ENCODE measurements at places on chromosomes 16 and 17. TPM values are rescaled to one million over a fixed set of nuclear protein-coding genes. Genes with fewer than 3 reads are reported as not detected.

GRCh38 chr17:73363442-73364154, 51.8 kb upstream of the CDC42EP4 start:
- DNase-seq = no peak
- no peaks in the 10 kb centered on the region for H3K4me1 ChIP-seq
- no peak overlapping the region for H3K4me3 ChIP-seq
- no peaks in the 10 kb centered on the region for H3K36me3 ChIP-seq
- no peak overlapping the region for H3K27ac ChIP-seq

DNA sequence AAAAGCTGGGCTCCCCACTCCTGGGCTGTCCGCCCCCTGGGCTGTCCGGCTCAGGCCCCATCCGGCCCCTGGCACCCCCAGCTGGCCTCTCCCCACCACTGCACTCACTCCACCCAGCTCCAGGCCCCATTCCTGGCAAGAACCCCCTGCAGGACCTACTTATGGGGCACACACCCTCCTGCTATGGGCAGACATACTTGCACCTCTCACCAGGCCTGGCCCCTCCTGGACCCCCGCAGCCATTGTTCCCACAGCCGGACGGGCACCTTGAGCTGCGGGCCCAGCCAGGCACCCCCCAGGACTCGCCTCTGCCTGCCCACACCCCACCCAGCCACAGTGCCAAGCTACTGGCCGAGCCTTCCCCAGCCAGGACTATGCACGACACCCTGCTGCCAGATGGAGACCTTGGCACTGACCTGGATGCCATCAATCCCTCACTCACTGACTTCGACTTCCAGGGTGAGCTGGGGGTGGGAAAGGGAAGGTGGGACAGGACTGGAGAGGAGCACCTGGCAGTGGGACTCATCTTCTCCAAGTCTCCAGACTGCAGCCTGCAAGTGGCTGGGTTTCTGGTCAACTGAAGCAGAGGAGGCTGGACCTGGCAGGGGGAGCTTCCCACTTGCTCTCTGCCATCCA, 17.6 kb downstream of the UNC119 start:
- H3K4me3 ChIP-seq = no peak overlapping the region
- no peak for DNase-seq
- no peak overlapping the region for H3K27ac ChIP-seq
- H3K27me3 ChIP-seq = peaks cover 3% of the 10 kb centered on the region
- no peaks in the 10 kb centered on the region for H3K4me1 ChIP-seq

GRCh38 chr16:1193825-1194581, 31.1 kb downstream of the TPSG1 start:
- no peak overlapping the region for H3K27ac ChIP-seq
- no peaks in the 10 kb centered on the region for H3K4me1 ChIP-seq
- no peaks in the 10 kb centered on the region for H3K36me3 ChIP-seq
- DNase-seq = no peak

DNA sequence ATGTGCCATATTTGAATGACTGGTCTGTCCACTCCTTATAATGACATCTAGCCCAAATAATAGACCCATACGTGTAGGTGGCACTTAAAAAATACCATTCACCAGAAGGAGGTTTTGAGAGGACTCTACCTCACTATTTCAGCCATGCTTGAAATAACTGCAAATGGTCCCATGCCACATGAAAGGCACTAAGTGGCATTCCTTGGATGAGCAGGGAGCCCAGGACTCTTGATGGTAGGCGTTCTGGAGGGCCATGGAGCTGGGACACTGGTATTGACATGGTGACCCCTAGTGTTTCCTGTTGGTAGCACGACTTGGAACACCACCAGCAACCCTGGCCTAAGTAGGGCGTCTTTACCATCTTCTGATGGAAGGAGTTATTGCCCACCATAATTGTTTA, 148.7 kb upstream of the ZFHX3 start:
- no peak overlapping the region for H3K4me3 ChIP-seq
- DNase-seq = peak; percentile 76
- no peaks in the 10 kb centered on the region for H3K36me3 ChIP-seq
- peaks cover 3% of the 10 kb centered on the region for H3K27me3 ChIP-seq
- no peak overlapping the region for H3K27ac ChIP-seq
- H3K4me1 ChIP-seq = no peaks in the 10 kb centered on the region

GRCh38 chr17:82440991-82441627, 9.4 kb downstream of the CYBC1 start:
- no peak for DNase-seq
- H3K36me3 ChIP-seq = peaks cover 22% of the 10 kb centered on the region
- H3K27ac ChIP-seq = no peak overlapping the region
- no peaks in the 10 kb centered on the region for H3K27me3 ChIP-seq
- no peaks in the 10 kb centered on the region for H3K4me1 ChIP-seq
- no peak overlapping the region for H3K4me3 ChIP-seq

DNA sequence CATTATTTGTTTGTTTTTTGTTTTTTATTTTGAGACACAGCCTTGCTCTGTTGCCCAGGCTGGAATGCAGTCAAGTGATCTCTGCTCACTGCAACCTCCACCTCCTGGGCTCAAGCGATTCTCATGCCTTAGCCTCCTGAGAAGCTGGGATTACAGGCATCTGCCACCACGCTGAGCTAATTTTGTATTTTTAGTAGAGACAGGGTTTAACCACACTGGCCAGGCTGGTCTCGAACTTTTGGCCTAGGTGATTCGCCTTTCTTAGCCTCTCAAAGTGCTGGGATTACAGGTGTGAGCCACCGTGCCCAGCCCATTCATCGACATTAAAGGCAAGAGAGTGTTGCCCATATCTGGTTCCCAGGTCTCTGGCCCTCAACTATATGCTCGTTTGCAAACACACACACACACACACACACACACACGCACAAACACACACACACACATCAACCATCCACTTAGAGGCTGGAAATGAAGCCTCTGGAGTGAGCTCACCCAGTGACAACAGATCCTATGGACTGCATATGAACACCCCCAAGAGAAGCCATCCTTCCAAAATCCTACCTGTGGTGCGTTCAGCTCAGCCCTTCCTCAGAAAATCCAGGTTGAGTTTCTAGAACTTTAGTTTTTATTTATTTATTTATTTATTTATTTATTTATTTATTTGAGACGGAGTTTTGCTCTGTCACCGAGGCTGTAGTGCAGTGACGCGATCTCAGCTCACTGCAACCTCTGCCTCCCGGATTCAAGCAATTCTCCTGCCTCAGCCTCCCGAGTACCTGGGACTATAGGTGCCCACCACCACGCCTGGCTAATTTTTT, 12.3 kb upstream of the SEPHS2 start:
- H3K4me1 ChIP-seq = peaks cover 71% of the 10 kb centered on the region
- H3K4me3 ChIP-seq = peak overlapping the region; percentile 75
- peaks cover 2% of the 10 kb centered on the region for H3K36me3 ChIP-seq
- no peaks in the 10 kb centered on the region for H3K27me3 ChIP-seq
- H3K27ac ChIP-seq = peak overlapping the region; percentile 95

DNA sequence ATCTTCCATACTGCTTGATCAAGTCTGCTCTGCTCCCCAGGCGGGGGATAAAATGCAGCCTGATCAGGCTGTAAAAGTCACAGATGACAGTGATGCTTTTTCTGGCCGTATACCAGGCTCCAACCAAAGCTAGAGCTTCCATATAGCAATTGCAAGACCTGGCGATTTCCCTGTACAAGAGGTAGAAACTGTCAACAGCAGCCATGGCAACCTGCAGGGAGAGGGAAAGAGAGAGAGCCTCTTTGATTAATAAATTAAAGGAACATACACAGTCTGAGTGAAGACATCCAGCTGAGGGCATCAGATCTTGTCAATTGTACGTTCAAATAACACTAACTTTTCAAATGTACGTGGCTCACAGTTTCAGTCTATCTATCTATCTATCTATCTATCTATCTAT, 13.9 kb downstream of the HSDL1 start:
- H3K4me3 ChIP-seq = no peak overlapping the region
- peaks cover 12% of the 10 kb centered on the region for H3K36me3 ChIP-seq
- no peak for DNase-seq
- H3K27me3 ChIP-seq = no peaks in the 10 kb centered on the region

- H3K36me3 ChIP-seq = peaks cover 3% of the 10 kb centered on the region
- H3K27me3 ChIP-seq = no peaks in the 10 kb centered on the region
- H3K27ac ChIP-seq = peak within 1 kb of the TSS; percentile 87
- peaks cover 44% of the 10 kb centered on the region for H3K4me1 ChIP-seq
- peak within 1 kb of the TSS; percentile 74 for H3K4me3 ChIP-seq
- DNase-seq = peak; percentile 63
Measured at GRCh38 chr16:30896261-30896888, at the start of gene CTF1. Gene CTF1, plus strand, starts transcription at chr16:30896614. Its CDS starts 30 bp downstream, at chr16:30896644.

GRCh38 chr17:21354796-21355385, 21.3 kb upstream of the KCNJ12 start:
- no peak overlapping the region for H3K4me3 ChIP-seq
- H3K4me1 ChIP-seq = no peaks in the 10 kb centered on the region
- no peak overlapping the region for H3K27ac ChIP-seq

- DNase-seq = peak; percentile 89
- H3K36me3 ChIP-seq = peaks cover 43% of the 10 kb centered on the region
- H3K4me1 ChIP-seq = peaks cover 65% of the 10 kb centered on the region
- no peaks in the 10 kb centered on the region for H3K27me3 ChIP-seq
- H3K27ac ChIP-seq = peak overlapping the region; percentile 89
Measured at GRCh38 chr17:80649672-80650330, 105.2 kb downstream of the RPTOR start.

GRCh38 chr16:8950580-8951077, 13.1 kb downstream of the USP7 start:
- no peak overlapping the region for H3K27ac ChIP-seq
- no peaks in the 10 kb centered on the region for H3K27me3 ChIP-seq
- no peak overlapping the region for H3K4me3 ChIP-seq

DNA sequence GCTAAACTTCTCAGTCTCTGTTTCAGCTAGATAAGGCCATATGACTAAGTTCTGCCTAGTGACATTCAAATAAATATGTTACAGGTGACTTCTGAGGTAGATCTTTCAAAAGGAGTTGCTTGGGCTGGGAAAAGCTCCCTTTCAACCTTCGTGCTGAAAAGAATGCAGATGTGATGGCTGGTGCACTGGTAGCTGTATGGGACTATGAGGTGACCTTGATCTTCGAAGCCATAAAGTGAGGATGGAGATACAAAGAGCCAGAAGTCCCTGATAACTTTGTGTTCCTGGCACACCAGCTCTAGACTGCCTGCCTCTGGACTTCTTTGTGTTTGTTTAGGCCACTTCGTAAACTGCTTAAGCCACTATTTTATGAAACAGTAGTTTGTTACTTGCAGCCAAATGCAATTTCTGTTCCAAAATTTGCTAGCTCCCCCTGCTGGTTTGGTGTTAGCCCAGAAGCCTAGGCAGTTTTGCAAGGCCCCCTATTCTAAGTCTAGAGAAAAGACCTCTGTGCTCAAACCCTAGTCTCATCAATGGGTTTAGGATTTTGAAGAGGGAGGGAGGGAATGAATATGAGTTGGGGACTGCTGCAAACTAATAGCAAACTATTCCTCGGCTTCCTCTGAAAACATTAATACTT, 23.3 kb upstream of the ERCC4 start:
- DNase-seq = no peak
- H3K27ac ChIP-seq = no peak overlapping the region
- no peaks in the 10 kb centered on the region for H3K27me3 ChIP-seq
- H3K4me1 ChIP-seq = no peaks in the 10 kb centered on the region
- no peaks in the 10 kb centered on the region for H3K36me3 ChIP-seq
- H3K4me3 ChIP-seq = no peak overlapping the region

- no peak for DNase-seq
- peak overlapping the region; percentile 93 for H3K27ac ChIP-seq
- H3K27me3 ChIP-seq = no peaks in the 10 kb centered on the region
- no peaks in the 10 kb centered on the region for H3K36me3 ChIP-seq
- peak overlapping the region; percentile 29 for H3K4me3 ChIP-seq
Measured at GRCh38 chr16:57539072-57539796, 2.9 kb upstream of the CCDC102A start.

DNA sequence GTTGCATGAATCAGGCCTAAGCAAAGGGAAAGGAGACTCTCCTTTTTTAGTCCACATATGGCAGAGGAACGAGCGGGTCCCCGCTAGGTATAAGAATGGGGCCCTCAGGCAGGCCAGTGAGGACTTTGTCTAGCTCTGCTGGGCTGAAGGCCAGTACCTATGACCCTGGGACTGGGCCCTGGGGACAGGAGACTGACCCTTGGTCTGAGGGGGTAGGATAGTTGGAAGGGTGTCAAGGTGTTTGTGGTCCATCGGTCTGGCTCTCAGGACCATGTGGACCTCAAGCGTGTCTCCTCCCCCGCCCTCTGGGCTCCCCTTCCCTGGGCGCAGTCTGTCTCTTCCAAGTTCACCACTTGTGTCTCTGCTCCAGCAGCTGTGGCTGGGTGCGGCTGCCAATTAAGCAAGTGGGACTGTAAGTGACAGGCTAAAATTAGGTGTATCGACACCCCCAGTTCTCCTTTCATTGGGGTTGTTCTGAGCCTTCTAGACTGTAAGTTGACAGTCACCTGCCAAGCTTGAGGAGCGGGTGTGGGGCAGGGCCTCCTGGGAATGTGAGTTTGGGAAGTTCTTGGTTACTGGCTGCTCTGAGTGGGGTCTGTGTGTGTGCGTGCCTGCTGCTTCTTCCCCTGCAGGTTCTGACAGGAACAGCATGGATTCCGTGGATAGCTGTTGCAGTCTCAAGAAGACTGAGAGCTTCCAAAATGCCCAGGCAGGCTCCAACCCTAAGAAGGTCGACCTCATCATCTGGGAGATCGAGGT, 24.5 kb downstream of the AKAP1 start:
- no peak overlapping the region for H3K4me3 ChIP-seq
- no peak for DNase-seq
- peaks cover 17% of the 10 kb centered on the region for H3K36me3 ChIP-seq
- peaks cover 3% of the 10 kb centered on the region for H3K4me1 ChIP-seq
- no peak overlapping the region for H3K27ac ChIP-seq
- H3K27me3 ChIP-seq = no peaks in the 10 kb centered on the region

DNA sequence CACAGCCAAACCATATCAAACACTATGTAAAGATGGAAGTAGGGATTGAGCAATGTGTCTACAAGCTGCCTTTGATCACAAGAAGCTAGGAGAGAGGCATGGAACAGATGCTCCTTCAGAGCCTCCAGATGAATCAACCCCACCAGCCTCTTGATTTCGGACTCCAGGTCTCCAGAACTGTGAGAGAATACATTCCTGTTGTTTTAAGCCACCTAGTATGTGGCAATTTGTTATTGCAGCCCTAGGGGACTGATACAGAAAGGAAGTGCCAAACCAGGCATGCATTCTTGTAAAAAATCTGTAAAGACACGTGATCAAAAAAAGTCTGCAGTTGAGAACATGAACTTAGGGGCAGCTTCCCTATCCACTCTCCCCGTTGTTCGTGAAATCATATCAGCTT, 91.1 kb downstream of the C17orf67 start:
- no peaks in the 10 kb centered on the region for H3K4me1 ChIP-seq
- peaks cover 16% of the 10 kb centered on the region for H3K27me3 ChIP-seq

CIAPIN1 gene
- 85.4 TPM for total RNA-seq

NPIPA5 gene
- total RNA-seq = 11.8 TPM

GRAPL gene
- 6.4 TPM for total RNA-seq

DHRS7C gene
- total RNA-seq = not detected

NPIPB6 gene
- total RNA-seq = 3.0 TPM

KCNJ2 gene
- not detected for total RNA-seq

MARVELD3 gene
- total RNA-seq = not detected

Data from activated CD4-positive, alpha-beta T cell treated with anti-CD3 and anti-CD28 coated beads, Interleukin-2, amount 10 ng/mL, durations not matched to agents 24 days and 14 days (primary cell).